ENCODE measurements at places on chromosomes 7 and 10.
A peak's percentile ranks its signal among the peaks of the same experiment; 100 is the strongest.

GRCh38 chr10:15856328-15857015 lies 3.8 kb downstream of the MINDY3 start:
- no peak for DNase-seq

- no peak for DNase-seq
These were observed at the start of gene SSC4D for GRCh38 chr7:76409537-76409936. TSS of gene SSC4D (minus strand) at chr7:76409697. CDS start at chr7:76404439, 5,258 bp downstream.

- no peak for DNase-seq
These were observed 47.6 kb downstream of the ASB13 start for GRCh38 chr10:5618829-5619228.

DNA sequence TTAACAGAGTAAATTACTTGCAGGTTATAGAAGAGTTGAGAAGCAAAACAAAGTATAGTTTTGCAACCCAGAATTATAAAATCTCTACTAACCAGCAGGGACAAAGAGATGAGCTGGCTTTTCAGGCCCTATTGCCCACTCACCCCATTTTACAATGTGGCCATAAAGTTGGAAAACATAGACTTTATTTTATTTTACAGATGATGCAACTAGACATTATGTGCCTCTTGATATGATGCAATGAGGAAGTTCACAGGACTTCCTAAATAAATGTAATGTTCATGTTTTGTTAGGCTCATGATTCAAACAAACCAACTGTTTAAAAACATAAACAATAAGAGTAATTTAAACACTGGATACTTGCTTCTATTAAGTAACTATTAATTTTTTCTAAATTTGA lies 141.1 kb upstream of the WNT16 start:
- no peak for DNase-seq

GRCh38 chr7:37815671-37816371 lies 32.6 kb upstream of the NME8 start:
- DNase-seq = peak; percentile 23

- DNase-seq = no peak
These were observed 263.6 kb upstream of the ZMIZ1 start for GRCh38 chr10:78805176-78805575.

DNA sequence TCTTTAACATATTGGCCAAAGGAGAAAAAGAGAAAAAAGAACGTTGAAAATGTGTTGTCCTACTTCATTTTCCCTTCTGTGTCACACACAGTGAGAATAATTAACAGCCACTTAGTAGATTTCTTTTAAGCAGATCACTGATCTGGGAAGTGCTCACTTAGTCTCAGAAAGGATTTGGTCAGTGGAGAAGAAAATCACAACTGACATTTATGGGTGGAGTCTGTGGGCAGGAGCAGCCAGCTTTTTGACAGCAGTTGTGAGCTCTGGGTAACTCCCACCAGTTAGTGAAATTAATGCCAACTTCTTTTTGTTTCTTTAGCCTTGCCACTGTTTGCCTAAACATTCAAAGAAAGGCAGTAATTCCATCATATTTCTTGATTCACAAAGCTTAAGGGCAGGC lies 49.7 kb downstream of the CDK14 start:
- no peak for DNase-seq

DNA sequence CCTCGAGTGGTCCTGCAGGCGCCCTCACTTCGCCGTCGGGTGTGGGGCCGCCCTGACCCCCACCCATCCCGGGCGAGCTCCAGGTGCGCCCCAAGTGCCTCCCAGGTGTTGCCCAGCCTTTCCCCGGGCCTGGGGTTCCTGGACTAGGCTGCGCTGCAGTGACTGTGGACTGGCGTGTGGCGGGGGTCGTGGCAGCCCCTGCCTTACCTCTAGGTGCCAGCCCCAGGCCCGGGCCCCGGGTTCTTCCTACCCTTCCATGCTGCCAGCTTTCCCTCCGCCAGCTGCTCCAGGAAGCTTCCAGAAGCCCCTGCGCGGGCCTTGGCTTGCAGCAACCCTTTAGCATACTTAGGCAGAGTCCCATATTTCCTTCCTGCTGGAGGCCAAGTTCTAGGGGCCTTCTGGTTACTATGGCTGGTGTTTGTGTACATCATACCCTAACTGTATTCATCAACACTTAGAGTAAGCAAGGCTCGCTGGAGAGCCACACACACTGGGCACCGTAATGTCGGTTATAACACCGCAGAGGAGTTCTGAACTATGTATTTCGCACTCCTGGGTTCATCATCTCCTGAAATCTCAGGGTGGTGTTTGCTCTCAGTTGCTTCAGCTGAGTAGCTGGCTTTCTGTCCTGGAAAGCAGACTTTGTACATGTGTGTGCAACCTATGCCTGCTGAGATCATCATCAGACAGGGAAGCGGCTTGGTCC lies 471 bp downstream of the MGMT start:
- no peak for DNase-seq

GRCh38 chr7:49866076-49866735 lies 92.8 kb downstream of the VWC2 start:
- DNase-seq = no peak

DNA sequence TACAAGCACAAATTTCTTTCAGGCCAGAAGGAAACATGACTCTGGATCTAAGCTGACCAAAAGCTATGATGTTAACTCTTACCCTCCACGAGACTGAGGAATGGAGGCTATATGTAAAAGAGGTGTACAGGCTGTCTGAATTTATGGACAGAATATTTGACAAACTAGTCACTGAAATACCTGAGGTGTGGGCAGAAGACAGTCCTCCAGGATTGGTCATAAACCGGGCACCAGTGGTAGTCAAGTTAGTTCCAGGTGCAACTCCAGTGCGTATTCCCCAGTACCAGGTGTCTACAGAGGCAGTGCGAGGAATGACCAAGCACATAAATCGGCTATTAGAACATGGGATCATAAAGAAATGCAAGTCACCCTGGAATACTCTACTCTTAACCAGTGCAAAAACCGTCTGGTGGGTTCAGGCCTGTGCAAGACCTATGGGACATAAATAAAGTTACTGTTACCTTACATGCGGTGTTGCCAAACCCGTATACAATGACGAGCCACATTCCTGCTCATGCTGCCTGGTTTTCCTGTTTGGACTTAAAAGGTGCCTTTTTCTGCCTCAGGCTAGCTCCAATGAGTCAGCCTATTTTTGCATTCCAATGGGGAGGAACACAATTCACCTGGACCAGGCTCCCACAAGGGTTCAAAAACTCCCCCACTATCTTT lies 6.7 kb upstream of the CYREN start:
- no peak for DNase-seq

- no peak for DNase-seq
These were observed 43.8 kb downstream of the ADAMTS14 start for GRCh38 chr10:70715853-70716795.

- no peak for DNase-seq
These were observed 73.5 kb upstream of the GLCCI1 start for GRCh38 chr7:7895004-7895650.

- no peak for DNase-seq
These were observed 3.0 kb upstream of the CXCL12 start for GRCh38 chr10:44387853-44388251.

- no peak for DNase-seq
These were observed 168.3 kb upstream of the AUTS2 start for GRCh38 chr7:69429911-69430383.

- DNase-seq = no peak
These were observed 353 bp downstream of the MOGAT3 start for GRCh38 chr7:101200504-101200861.

DNA sequence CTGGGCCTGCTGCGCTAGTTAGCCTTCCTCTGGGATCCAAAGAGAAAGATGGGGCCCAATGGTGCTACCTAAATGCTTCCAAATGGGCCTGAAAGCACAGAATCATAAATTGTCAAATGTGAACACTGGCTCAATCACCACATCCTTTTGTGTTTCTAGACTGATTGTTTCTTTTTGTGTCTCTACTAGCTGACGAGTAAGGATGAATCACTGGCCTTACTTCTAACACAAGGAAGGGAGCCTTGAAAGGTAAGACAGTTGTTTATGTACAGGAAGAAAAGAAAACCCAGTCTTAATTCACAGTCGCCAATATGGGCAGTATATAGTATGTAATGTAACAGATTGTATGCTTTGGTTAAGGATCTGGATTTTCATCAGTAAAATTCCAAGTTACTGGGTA lies 89.5 kb downstream of the ZNF92 start:
- no peak for DNase-seq

GRCh38 chr10:74778436-74779094 lies 47.8 kb upstream of the KAT6B start:
- DNase-seq = no peak

DNA sequence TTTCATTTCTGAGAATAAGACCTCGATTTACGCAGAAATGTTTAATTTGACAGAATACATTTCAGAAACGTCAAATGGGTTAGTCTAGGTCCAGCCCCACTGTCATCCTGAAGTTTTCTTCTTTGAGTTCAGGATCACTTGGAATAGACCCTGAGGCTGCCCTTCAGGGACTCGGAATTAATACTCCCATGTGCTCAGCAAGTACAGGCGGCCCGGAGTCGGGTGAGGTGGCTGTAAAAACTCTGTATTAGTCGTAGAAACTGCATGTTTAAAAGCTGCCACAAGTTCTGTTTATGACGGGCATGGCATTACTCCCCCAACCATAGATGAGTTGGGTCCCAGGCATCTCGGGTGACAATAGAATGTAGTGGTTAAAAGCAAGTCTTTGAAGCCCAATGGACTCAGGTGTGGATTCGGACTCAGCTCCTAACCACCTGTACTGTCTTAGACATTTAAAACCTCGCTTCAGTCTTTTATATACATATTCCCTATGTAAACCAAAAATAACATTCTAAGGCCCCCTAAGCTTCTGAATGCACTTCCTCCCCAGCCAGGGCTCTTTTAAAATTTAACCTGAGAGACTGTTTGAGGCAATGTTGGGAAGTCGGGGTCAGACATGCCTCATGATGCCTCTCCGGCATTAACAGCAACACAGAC lies 216.3 kb downstream of the ADARB2 start:
- DNase-seq = no peak

DNA sequence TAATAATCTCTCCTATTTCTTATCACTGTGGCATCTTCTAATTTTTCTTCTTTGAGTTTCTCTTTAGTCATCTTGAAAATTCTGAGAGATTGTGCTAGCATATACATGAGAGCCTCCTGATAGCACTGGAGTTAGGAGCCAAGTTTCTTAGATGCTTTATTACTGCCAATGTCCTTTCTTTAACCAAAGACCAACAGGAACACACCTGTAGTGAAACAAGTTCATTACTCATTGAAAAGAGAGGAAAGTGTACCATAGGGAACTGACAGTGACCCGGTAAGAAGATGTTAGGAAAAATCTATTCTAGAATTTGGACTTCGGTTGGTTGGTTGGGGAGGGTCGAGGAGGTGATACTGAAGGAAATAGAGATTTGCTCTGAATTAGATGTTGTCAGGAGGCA lies 27.1 kb upstream of the CD36 start:
- DNase-seq = no peak

DNA sequence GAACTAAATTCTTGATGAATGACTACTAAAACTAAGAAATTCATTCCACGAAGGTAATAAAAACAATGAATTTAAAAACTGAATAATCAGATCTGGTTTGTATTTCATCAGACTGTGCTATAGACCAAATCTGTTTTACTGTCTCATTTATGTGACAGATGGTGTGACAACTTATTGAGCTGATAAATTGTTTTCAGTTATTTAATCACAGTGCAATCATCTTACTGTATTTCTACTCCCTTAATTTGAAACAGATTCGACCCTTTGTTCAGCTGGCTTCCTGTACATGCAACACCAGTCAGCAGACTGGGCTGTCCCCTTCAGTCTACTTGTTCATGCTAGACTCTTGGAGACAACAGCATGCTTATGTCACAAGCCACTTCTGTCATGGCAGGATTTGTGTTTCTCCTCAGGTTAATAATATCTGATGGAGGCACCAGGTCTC lies 150.9 kb downstream of the MBL2 start:
- DNase-seq = no peak

DNA sequence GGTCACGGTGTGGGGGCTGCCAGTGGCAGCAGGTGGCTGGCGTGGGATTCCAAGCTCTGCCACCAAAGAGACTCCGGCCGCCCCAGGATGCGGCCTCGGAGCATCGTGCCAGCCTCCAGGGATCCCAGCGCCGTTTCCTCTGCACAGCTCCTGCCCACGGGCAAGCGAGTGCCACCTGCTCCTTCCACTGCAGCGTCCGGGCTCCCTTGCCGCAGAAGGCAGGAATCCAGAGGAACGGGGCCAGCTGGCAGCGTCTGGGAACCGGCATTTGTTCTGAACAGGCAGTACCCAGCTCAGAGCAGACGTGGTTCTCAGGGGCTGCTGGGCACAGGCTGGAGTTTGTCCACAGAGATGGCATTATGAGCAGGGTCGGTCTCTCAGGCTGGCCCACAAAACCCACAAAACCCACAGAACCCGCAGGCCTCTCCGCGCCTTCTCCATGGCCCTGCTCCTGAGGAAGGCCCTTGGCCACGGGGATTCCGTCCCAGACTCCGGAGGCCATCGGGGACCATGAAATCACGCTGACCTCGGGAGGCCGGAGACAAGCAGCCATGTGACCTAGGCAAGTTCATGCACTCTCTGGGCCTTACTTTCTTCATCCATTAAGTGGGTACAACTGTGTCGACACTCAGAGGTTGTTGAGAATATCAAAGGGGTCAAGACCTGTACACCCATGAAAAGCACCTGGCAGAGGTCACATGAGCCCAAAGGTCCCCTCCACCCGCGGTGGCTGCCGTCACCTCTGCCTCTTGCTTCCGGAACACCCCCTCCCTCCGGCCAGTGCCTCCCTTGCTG lies 72.1 kb upstream of the TNRC18 start:
- no peak for DNase-seq

- no peak for DNase-seq
These were observed 87.3 kb upstream of the STK17A start for GRCh38 chr7:43495572-43495971.

DNA sequence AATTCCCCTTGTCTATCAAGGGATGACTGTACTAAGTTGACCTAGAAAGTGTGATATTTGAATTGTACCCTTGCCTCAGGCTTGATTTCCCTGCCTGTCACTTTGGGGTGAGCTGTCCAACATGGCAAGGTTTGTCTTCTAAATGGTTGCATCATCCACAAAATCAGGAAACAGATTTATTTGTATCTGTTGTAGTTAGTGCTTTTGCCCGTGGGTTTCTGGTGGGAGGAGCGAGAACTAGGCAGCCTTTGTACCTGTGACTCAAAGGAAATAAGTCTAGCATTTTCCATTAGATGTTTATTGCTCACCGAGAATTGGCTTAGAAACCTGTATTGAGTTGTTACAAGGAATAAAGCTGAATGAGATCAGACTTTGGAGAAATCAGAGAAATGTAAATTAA lies 650.8 kb downstream of the LRMDA start:
- no peak for DNase-seq

Data from GM18507 (cell line).